ENCODE measurements at places on chromosomes 5 and 9.

DNA sequence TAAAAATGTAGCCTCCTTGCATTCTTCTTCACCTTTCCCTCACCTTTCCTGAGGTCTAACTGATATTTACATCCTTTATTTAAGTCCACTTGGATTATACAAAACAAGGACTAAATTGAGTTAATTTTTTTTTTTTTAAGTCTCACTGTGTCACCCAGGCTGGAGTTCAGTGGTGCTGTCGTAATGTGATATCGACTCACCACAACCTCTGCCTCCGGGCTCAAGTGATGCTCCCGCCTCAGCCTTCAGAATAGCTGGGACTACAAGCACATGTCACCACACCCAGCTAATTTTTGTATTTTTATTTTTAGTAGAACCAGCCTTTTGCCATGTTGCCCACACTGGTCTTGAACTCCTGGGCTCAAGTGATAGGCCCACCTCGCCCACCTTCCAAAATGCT is 195.3 kb downstream of the BNC2 start:
- DNase-seq, result no peak

- DNase-seq, result no peak
Measured at GRCh38 chr9:85511746-85512145, 230.0 kb downstream of the AGTPBP1 start.

GRCh38 chr5:141677415-141677814 is 4.6 kb downstream of the ARAP3 start:
- no peak for DNase-seq

GRCh38 chr5:143732402-143732801 is 79.6 kb upstream of the HMHB1 start:
- DNase-seq, result no peak

DNA sequence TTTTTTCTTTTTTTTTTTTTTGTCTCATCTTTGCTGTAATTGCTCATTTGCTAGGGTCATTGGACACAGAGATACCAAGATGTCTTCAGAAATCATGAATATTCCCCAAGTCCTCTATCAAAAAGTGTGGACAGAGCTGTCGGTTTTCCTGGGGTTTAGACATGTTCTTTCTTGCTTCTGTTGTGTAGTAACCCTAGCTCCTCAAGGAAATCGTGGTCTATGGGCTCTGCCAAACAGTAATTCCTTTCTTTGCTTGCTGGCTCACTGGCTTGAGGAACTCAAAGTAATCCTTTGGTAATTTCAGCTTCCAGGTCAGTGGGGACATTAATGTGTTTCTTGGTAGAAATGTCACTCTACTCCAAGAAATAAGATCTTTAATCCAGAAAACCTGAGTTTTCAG is 101.7 kb downstream of the TMC1 start:
- DNase-seq, result no peak

- DNase-seq, result no peak
Measured at GRCh38 chr9:91915524-91916263, 34.3 kb downstream of the ROR2 start.

GRCh38 chr5:29379619-29380018 is 1813.9 kb upstream of the CDH6 start:
- DNase-seq, result no peak

GRCh38 chr9:14140096-14140697 is 173.7 kb downstream of the NFIB start:
- no peak for DNase-seq

- no peak for DNase-seq
Measured at GRCh38 chr5:152723482-152723881, 318.4 kb upstream of the NMUR2 start.

- DNase-seq, result no peak
Measured at GRCh38 chr9:107046692-107047091, 183.7 kb downstream of the ZNF462 start.

DNA sequence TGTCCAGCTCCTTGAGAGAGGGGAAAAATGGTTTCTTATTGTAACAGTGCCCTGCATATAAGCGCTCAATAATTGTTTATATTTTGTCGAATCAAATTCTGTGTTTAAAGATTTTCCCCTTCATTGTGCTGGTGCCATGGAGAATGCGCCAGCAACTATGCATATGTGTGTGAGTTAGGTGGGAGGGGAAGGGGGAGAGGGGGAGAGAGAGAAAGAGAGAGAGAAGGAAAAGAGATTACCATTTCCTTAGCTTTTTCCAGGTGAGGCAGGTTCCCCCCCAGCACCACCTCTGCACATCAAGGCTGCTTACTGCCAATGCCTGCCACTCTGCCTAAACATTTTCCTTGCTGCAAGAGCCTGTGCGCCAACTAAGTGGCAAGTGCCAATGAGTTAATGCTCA is 111.0 kb downstream of the PJA2 start:
- DNase-seq, result no peak

GRCh38 chr9:104293877-104294276 is 199.8 kb downstream of the SMC2 start:
- no peak for DNase-seq

GRCh38 chr5:136191304-136192014 is 1.5 kb downstream of the SMIM32 start:
- DNase-seq, result no peak

DNA sequence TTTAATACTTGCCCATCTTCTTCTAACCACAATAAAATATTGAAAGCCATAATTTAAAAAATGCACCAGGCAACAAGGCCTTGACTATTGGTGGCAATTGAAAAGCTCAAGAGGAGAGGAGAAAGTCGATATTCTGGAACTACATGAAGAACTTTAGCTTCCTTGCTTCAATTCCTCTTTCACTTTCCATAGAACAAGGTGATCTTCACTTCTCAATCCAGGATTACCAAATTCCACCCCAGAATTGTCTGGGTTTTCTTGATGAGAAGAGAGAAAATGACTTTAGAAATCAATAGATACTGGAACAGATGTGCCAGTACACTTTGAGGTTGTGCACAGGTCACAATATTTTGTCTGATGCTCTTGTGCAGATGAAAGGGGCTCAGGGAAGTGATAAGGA is 52.2 kb downstream of the PTCD2 start:
- DNase-seq, result no peak

- DNase-seq, result no peak
Measured at GRCh38 chr9:31908158-31908890, 476.1 kb upstream of the ACO1 start.

- no peak for DNase-seq
Measured at GRCh38 chr5:127254729-127255284, 35.8 kb upstream of the MEGF10 start.

- no peak for DNase-seq
Measured at GRCh38 chr9:37029304-37029775, 4.7 kb downstream of the PAX5 start.

DNA sequence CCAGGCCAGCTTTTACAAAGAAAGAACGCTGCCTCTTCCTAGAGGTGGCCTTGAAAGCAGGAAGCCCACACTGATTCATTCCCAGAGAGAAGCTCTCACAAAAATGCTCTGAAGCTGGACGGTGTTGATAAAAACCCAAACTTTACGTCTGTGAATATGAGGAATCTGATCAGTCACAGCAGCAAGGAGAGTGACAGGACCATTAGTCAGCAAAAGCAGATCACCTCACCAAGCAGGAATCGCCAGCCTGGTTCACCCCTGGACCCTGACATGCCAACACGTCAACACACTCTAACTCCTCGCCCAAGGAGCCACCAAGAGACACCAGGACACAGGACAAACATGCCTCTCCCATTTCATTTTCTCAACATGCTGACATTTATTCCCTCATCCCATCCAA is 70.6 kb upstream of the ZNF622 start:
- no peak for DNase-seq

DNA sequence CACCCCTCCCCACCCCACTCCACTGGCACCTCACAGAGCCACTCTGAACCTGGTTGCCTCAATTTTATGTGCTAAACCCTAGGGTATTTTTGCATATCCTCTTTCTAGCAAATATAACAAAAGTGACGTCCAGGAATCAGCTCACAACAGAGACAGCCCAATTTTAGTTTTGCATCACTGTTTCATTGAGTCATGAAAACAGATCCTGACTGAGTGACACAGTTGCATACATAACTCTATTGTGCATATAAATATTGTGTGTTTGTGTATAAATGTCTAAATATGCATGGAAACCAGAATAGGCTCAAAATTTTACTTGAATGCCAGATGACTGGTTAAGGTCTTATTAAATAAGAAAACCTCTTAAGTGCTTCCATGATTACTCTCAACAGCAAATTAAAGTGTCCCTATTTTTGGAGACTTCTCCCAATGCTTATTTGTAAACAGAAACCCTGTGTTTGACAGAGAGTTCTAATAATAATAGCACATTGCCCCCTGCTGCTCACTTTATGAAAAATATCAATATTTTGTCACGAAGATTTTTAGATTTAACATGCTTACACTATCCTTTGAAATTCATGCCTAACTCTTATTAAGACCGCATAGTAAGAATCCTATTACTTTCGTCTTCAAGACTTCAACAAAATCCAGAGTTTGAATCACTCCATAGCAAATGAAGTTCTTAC is 75.5 kb upstream of the PRRC1 start:
- DNase-seq, result no peak

DNA sequence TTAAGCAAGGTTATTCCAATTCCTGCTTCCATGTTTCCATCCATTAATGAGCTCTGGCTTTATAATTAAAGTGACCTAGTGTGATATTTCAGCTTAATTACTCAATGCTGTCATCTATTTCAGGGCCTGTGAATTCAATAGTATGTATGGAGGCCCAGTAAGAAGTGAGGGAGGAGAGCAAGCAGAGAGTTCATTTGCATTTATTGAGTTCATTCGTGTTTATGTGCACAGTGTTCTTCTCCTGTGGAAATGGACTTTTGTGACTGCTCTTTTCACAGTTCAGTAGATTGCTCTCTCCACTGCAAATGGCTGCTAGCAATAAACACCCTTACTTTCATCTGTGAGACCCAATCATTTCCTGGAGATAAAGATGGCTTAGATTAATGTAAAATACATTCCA is 130.9 kb downstream of the CEMIP2 start:
- DNase-seq, result no peak

GRCh38 chr9:135565636-135566035 is 4.1 kb downstream of the PAEP start:
- no peak for DNase-seq

GRCh38 chr9:110199643-110200042 is 8.3 kb downstream of the C9orf152 start:
- DNase-seq, result no peak

DNA sequence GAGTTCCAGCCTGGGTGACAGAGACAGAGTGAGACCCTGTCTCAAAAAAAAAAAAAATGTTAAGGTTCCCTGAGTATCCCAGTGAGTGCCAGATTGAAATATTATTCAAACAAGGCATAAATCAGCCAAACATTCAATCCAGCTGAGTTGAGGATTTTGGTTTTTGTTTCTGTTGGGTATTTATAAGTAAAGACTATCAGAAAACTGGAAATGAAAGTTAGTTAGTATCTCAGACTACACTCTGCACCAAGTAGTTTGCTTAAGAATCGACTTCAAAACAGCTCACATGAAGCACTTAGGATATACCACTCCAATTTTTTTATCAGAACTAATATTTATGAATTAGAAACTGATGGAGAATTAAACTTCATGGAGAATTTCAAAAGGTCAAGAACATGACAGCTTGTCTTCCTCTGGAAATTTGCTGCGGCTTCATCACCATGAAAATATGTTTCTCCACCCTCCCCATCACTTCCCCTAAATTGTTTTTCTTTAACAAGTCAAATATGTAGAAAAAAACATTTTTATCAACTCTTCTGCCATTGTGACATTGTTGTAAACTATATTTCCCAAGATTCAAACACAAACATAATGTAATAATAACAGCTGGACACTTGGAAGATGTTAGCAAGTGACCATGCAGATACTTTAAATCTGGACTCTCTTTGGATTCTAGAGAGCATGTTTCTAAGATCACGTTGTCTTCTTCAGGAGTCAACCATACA is 110.0 kb upstream of the PTGER4 start:
- no peak for DNase-seq

GRCh38 chr9:120909904-120910303 is 16.7 kb downstream of the TRAF1 start:
- DNase-seq, result no peak

GRCh38 chr9:103731541-103731940 is 362.6 kb upstream of the SMC2 start:
- no peak for DNase-seq

DNA sequence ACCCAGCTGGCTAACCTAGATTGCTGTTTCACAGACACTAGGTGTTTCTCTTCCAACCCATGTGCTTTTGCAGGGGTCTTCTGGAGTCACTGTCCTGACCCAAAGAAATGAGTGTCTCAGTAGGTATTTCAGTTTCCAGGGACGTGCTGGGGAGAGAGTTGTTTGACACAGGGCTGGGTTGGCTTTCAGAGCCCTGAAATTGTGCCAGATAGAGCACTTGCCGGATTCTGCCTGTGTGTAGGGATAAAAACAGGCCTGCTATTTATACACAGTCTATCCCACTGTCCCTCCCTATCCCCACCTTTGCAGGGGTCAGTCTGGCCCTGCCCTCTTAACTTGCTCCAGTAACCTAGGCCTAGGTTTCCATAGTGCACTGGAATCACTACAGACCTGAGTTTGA is 957 bp upstream of the HBEGF start:
- no peak for DNase-seq

DNA sequence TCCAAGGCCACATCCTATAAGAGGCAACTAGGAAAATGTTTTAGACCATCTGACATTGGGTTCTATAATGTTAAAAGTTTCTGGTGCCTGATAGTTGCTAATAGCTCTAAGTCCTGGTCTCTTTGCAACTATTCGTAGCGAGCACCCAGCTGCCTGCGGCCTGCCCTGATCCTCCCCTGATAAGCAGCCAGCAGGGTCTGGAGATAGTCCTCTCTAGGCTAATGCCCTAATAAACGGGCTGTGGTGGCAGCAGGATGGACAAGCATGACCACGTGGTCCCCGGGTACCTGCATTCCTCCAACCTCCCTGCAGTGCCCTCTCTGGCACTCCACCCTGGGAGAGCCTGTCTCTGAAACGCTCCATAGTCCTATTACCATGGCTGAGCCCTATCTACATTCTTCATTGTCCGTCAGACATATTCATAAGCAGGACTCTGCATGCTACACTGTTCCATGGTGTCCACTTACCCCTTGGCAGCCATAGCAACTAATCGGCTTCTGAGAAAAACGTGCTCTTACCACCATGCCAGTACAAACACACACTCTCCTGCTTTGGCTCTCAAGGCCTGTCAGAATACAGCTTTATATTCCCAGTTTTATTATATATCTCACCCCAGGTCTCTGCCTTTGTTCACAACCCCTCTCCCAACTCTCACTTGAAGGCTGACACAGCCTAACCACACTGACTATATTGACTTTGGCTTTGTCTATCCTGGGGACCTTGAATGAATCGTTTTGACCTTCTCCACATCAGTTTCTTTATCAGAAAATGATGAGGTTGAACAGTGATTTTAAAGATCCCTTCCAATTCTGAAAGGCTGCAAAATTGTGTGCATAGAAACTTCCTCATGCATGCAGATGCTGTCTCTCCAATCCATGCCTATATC is 49.9 kb upstream of the DAPK1 start:
- DNase-seq, result no peak

All from thyroid gland (tissue), 4 donors.